MG63 (cell line): ENCODE measurements at places on chromosomes 1 and 21.

- DNase-seq: no peak
Measured at GRCh38 chr1:82317671-82318070, 516.9 kb downstream of the ADGRL2 start.

GRCh38 chr1:53460666-53461322, 1.6 kb downstream of the DMRTB1 start:
- DNase-seq: no peak

- peak; percentile 38 for DNase-seq
Measured at GRCh38 chr1:41440321-41441085, 44.0 kb downstream of the EDN2 start.

DNA sequence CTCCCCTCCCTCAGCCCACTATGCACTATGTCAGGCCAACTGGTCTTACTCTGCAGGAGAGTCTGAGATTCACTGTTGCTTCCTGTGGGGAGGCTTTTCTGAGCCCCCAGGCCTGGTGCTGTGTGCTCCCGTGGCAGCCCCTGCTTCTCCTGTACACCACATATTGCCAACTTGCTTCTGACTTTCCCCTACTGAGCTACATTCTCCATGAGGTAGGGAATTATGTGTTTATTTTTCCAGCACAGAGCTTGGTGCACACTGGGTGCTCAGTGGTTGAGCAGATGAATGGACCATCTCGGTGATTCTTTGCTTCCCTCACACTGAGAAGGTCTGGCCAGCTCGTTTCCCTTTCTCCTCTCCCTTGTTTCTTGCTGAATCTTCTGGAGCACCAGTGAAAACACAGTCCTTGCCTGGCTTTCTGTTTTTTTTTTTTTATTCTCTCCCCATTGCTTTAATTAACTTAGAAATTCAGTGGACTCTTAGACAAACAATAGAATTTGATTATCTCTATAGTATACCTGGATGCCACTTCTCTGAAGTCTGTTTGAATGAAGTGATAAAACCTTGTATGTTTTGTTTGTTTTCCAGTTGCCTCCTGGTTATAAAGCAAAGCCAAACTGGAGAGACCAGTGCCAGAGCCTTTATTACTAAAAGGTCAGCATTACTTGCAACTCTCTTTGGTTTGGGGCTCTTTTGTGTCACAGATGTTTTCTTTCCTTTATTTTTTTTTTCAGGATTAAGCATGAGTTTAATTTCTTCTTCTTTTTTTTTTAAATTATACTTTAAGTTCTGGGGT, 50.3 kb upstream of the CNIH3 start:
- DNase-seq: no peak

GRCh38 chr1:206586501-206587445, 25.5 kb downstream of the EIF2D start:
- no peak for DNase-seq

DNA sequence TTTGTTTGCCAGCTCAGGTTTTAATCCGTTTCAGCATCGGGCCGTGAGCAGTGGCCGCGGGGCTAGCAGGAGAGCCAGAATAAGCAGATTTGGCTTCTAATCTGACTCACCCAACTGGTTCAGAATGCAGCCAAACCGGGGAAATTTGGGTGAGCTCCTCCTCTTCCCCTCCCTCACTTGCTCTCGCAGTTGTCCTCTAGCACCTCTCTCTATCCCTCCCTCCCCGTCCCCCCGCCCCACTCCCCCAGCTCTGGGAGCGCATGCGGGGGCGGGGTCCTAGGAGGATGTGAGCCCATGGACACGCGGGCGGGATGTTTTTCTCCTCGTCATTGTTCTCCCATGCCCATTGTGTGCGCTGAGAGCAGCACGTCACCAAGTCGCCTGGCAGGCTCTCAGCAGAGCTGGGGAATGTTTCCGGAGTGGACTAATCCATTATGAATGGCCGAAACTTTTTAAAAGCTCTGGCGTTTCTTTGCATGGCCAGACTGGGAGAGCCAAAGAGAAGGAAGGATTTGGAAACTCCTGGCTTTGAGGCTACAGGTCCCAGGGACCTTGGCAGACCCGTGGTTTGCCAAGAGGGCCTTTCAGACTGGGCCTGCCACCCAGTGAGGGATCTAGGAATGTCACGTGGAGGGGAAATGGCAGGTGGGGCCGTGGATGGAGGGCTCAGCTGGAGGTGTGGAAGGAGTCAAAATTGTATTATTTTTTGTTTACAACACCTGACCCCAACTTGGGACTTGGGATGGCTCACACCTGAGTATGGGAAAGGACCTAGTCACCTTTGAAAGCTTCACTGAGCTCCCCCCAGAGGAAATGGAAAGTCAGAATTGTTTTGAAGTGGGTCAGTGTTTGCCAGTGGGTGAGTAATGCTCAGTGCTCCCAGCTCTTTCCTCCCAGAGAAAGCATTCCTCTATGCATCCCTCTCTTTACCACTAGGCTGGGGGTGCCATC, 39.2 kb downstream of the CDK18 start:
- DNase-seq: peak; percentile 99

GRCh38 chr1:224666913-224667312, 50.8 kb downstream of the CNIH3 start:
- DNase-seq: no peak

DNA sequence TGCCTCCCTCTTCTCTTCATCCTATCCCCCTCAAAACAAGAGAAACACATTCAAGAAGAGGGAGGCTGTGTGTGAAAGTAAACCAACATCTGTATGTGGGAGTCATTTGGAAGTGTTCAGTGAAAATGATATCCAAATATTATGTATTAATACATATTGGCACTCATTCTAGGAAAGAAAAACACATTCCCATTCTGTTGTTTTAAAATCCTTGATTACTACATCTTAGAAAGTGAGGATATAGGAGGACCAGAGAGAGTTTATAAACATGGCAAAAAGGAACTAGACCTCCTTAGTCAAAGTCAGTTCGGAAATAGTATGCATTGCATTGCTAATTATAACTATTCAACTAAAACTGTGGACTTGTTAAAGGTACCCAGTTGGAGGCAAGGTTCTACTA, 786.6 kb downstream of the ADGRL2 start:
- no peak for DNase-seq

DNA sequence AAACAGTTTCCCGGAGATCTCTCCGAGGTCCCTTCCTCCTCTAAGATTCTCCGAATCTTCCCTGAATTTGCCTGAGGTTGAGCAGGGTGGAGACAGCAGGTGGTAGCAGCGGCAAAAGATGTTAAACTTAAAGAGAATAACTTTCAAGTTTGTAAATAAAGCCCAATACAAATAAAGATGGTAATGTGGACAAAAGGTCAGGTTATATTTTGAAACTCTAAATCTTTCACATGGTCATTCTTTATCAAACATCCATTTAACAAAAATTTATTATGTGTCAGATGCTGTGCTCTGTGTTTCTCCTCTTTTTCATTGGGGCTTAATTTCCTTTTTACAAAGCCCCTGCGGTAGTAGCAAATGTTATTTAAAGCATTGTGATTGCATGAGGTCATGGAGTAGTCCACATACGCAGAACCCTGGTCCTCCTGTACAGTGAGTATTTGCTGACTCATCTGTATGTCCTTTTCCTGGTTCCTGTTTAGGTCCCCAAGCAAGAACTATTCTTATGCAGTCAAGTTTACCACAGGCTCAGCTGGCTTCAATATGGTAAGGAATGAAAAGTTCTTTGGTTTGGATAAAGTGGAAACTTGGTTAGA, 119.2 kb downstream of the ITSN1 start:
- DNase-seq: peak; percentile 47

GRCh38 chr1:46342084-46342656, 1.6 kb downstream of the NSUN4 start:
- no peak for DNase-seq

DNA sequence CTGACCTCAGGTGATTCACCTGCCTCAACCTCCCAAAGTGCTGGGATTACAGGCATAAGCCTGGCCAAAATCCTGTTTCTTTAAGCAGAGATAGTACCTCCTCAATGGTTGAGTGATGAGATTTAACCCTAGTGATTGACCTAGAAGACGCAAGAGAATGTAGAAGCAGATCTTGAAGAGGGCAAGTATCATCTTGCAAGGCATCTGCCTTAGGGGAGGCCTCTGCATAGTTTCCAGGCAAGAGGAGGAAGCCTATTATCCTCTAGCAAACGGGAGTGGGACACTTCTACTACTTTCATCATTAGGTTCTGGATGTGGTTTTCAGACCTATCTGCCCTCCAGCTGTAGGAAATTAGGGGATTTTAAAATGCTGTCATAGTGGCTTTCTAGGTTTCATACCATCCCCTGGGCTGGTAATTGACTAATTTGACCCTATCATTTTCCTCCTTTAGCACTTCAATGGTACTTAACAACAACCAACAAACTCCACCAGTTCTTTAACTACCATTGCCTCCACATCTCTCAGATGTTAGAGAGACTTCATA, 10.0 kb upstream of the TRIM62 start:
- no peak for DNase-seq

DNA sequence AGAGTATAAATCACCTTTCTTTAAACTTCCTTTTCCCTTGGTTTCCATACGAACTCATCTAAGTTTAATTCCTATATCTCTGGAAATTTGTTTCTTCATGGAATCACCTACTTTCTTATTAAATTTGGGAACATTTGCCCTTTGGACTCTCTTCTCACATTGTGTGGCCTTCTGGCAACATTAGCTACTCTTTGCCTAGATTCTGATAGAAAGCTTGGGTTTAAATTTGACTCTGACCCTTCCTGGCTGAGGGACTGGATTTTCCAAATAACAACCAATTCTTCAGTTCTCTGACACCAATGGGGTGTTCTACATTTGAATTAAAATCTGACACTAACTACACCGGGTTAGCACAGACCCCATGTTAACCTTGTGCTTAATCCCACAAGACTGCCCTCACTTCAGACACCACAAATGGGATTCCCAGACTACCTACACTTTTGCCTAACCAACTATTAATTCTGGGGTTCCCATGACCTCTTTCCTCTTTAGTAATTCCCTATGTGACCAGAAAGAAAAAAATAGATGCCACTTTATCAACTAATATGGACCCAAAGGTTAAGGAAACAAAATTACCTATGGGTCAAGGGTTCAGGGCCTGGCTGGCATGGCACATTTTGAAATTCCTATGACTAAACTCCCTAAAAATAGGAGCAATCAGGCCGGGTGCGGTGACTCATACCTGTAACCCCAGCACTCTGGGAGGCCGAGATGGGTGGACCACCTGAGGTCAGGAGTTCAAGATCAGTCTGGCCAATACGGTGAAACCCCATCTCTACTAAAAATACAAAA, 9.7 kb upstream of the THEM4 start:
- DNase-seq: no peak

DNA sequence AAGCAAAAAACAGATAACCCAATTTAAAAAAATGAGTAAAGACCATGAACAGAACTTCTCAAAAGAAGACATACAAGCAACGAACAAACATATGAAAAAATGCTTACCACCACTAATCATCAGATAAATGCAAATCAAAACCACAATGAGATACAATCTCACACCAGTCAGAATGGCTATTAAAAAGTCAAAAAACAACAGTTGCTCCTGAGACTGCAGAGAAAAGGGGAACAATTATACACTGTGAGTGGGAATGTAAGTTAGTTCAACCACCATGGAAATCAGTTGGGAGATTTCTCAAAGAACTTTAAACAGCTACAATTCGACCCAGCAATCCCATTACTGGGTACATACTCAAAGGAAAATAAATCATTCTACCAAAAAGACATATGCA, 131.6 kb downstream of the PTGER3 start:
- DNase-seq: no peak

GRCh38 chr1:14949270-14949835, 204.2 kb upstream of the TMEM51 start:
- DNase-seq: no peak

DNA sequence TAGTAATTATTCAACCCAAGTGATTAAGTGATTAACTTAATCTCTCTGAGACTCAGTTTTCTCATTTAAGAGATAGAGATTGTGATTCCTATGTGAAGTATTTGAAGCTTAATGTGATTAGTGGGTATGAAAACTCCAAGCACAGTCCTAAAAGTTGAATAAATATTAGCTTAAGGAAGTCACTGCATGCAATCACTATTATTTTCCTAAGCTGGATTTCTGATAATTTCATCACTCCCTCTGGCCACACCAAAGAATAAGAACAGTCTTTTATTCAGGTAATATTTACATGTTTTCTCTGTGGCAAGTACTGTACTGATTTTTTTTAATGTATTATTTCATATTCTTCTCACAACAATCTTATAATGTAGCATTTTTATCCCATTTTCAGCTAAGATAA, 31.1 kb downstream of the CD55 start:
- no peak for DNase-seq

DNA sequence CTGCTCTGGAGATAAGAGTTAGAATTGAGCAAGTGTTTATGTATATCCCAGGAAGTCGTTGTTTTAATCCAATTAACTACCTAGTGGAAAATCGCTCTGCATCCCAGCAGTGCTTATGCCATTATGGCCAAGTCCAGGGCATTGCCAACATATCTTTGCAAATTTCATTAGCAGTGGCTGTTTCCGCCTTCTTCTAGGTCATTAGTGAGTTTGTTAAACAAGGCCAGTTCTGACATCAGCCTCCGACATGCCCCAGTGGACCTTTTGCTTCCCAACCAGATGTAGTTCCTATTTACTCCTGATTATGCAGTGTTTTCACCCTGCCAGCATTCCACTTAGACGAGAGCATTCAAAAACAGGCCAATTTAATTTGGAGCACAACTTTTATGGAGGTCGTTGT, 106.8 kb upstream of the FAM78B start:
- no peak for DNase-seq

DNA sequence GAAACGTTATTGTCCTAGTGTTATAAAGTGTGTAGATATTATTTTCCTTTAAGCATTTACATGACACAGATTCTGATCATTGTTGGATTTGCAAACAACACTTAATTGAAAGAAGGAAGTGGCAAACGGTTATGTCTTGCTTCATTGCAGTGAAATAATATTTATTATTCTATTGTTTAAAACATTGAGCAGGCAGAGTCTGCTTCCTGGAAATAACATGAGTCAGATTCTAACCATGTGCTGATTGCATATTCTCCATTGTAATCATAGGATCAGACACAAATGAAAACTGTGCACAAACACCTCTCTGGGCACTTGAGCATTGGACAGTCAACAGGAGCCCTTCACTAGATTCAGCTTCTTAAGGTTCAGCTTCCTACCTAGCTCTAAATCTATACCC, 46.8 kb upstream of the USP25 start:
- no peak for DNase-seq

DNA sequence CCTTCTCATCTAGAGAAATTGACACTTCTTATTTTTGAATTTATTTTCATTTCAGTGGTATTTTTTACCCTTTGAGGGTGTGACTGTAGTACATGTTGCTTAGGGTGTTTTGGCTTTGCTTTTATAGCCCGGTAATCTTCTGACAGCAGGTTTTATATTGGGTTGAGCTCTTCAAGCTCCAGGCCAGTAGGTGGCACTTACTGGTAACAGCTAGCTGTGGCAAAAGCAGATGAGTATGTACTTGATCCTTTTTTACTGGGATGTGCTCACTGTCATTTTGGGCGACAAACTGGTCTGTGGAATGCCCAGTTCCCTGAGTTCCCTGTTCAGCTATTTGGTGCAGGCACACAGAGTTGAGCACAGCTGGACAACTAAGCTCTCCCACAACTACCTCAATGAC, 916.2 kb upstream of the B3GALT2 start:
- no peak for DNase-seq
